ENCODE measurements at places on chromosomes 16 and 17. TPM values are rescaled to one million over a fixed set of nuclear protein-coding genes. Genes with fewer than 3 reads are reported as not detected.

The CCL16 gene
- not detected for total RNA-seq

The TMEM88 gene
- 27.0 TPM for total RNA-seq

The CSF3 gene
- not detected for total RNA-seq

The OR1A1 gene
- total RNA-seq = not detected

The ZNF469 gene
- 0.28 TPM for total RNA-seq

DNA sequence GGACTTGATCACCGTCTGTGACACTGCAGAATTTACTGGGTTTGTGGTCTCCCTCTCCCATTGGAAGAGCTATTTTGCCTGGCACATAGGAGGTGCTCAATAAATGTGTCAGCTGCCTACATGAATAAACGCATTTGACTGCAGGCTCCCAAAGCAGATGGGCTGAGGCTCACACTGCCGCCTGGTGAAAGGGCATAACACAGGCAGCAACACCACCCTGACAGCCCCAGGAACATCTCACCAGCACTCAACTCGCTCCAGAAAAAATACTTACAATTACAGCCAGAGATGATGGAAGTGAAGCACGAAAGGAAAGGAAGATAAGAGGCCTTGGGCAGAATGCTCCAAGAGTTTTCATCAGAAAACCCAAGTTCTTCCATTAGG, 73.9 kb downstream of the RPH3AL start:
- DNase-seq = no peak

GRCh38 chr16:24123275-24123674, 132.9 kb upstream of the CACNG3 start:
- no peak for DNase-seq

DNA sequence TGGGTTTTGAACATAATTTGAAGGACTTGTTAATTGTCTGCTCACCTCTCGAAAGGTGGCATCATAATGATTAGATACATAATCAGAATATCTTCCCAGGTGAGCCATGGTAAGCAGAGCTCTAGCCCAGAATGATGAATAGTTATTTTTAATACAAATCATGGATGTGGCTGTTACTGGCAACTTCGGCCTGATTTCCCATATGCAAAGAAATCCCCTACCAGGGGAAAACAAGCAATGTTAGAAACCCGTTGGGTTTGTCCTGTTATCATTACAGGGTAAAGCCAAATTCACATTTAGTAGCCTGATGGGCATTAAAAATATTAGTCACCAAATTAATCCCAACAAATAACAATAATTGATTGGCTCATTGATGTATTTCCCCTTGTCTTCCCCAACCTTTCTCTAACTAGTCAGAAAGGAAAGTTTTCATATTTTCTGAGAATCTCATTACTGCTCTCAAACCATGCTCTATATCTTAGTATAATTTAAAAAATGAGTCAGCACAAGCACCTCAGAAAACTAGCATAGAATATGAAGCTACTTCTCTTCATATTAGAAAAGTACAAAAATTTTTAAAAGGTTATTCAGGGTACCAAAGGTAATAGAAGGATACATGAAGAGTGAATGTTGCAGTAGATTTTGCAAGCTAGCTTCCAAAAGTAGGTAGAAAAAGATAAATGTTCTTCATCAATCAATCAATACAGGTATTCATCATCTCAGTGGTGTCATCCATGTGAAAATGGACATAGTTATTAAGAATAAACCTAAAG, 5.0 kb downstream of the STAT5B start:
- no peak for DNase-seq

- DNase-seq = no peak
These were observed 44.8 kb upstream of the NOG start for GRCh38 chr17:56548661-56549060.

DNA sequence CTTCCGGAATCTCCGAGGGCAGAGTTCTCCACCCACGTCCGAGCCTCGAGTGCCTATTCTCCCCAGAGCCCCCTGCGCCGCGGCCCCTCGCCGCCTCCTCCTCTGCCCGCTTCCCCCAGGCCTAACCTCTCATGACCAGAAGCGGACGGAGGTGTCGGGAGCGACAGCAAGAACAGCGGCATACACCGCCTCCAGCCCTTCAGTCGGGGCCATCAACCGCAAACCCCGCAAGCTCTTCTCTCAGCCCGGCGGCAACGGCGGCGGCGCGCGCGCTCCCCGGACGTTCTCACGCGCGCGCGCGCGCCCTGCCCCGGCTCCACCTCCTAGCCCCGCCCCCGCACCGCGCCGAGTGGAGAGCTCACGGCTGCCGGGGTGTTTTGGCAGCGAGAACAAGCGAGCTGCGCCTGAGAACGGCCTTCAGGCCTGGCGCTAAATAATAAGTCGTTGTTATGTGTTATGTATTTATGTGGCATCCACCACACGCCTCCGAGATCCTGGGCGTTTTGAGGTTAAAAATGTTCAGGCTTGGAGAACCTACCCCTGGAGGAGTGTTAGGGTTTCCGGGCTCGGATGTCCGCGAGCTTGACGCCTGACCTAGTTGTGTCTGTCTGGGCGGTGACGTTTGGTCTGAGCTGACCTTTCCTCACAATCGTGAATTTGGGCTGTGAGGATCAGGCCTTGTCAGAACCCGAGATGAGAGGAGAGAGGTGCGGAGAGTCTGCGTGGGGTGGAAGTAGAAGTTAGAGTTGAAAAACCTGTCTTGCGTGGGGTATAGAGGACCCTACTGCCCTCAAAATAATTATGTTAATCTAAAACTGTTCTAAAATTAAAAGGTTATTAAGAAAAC, at the start of gene RNFT1:
Gene RNFT1, minus strand, starts transcription at position 259 of the 847 bp plus-strand sequence. Its CDS starts 77 bp downstream, at position 182.
- DNase-seq = peak; percentile 95

DNA sequence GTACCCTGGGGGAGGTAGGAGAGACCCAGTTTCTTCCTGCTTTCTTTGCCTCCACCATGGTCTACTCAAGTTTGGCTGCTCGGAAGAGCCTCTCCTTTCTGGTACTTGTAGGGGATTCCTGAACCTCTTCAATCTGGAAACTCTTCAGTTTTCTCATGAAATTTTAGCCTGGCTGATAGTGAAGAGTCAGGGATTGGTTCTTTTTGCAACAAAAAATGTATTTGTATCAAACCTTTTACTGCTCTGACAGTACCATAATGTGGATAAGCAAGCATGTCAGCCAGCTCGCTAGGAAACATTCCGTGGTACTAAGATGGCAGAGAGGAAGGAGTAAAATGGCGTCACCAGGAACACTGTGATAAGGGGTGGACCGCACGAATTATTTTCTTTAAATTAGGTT, 55.4 kb downstream of the NUP93 start:
- no peak for DNase-seq

- no peak for DNase-seq
These were observed 11.6 kb downstream of the IL34 start for GRCh38 chr16:70657956-70658355.

DNA sequence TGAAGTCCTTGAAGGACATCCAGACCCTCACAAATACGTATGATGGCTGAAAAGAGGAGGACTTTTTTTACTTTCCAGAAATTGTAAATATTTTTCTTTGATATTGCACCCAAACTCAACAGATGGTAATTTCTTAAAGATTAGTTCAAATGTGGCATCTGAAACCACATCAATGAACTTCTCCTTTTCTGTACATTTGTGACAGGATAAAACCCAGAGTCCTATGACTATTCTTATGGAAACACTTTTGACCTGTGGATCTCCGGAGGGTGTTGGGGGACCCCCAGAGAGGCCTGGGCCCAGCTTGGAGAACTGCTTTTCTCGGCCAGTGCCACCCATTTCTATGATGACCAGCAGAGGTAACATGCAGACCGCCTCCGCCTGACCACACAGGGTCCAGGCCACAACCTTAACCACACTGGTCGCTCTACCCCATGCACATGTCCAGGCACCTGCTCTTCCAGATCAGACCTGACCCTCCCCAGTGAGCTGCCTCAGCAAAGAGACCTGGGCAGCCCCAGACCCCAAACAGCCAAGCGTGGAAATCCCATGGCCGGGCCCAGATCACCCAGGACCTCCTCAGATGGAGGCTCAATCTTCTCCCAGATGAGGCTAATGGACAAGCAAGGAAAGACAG, 22.7 kb downstream of the RPH3AL start:
- DNase-seq = no peak

DNA sequence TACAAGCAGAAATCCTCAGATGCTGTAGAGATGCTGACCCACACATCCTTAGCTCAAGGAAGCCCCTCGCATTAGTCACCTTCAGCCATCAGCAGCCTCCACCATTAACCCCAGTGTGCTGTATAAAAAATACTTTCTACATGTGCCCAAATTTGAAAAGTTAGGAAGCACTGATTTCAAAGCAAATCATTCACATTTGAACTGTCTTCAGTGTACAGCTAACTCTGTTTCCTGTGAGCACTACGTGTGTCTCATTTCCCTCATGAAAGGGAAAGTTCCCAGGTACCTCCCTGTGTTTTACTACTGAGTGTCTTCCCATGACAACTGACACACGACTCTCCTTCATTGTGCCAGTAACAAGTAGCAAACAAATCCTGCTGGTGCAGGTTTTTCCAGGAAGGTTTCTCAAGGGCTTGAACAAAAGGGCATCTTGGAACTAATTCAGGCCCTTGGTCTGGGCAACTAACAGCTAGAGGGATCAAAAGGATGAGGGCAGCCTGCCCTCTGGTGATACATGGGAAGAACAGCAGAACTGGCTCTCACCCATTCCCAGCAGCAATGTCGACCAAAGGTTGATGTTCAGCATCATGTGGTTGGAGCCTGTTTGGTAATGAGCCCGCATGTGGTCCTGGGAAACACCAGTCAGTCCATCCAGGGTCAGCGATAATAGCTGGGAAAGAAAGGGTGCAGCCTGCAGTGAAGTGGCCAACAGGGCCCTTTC, 4.0 kb downstream of the SLC35B1 start:
- peak; percentile 63 for DNase-seq

DNA sequence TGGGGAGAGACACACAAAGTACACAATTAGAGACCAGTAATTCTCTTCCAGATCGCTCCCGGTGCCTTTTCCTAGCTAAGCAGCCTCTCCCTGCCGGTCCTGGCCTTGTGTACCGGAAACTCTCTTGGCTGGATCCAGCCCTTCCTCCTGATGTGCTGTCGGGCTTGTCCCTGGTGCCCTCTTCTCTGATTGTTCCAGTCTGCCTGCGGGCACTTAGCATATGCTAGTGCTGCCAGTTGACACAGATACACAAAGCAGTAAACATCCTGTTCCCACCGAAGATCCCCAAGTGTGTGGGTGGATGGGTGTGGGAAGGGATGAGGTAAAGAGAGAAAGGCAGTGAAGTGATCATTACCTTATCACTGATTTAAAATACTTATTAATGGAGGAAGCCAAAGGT, 9.7 kb downstream of the HS3ST3B1 start:
- no peak for DNase-seq

GRCh38 chr17:47763913-47764582, 31.0 kb downstream of the TBX21 start:
- no peak for DNase-seq

- no peak for DNase-seq
These were observed 5.5 kb downstream of the SPNS2 start for GRCh38 chr17:4504188-4504587.

- DNase-seq = no peak
These were observed 167.3 kb upstream of the IRX3 start for GRCh38 chr16:54453871-54454270.
